ENCODE measurements at places on chromosomes 5 and 9.

GRCh38 chr5:159917994-159918393 lies 1.7 kb downstream of the ADRA1B start:
- no peak for DNase-seq

DNA sequence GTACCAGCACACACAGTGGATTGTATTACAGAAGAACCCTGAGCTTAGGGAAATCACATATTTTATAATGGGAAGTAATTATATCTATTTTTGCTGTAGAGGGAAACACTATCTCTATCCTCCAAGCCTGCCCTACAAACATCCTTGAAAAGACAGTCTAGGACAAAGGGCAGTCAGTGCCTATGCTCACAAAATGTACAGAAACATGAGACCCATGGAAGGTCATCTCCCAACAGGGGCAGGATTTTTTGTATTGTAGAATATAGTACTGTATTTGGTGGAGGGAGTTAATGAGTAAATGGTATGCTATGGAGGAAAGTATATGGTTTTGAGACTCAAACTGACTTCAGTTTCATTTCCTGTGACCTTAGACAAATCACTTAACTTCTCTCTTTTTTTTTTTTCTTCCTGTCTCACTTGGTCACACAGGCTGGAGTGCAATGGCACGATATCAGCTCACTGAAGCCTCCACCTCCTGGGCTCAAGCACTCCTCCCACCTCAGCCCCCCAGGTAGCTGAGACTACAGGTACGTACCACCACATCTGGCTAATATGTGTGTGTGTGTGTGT lies 5.8 kb upstream of the RAB14 start:
- DNase-seq: no peak

GRCh38 chr5:58094031-58094430 lies 365.9 kb downstream of the PLK2 start:
- DNase-seq: no peak

DNA sequence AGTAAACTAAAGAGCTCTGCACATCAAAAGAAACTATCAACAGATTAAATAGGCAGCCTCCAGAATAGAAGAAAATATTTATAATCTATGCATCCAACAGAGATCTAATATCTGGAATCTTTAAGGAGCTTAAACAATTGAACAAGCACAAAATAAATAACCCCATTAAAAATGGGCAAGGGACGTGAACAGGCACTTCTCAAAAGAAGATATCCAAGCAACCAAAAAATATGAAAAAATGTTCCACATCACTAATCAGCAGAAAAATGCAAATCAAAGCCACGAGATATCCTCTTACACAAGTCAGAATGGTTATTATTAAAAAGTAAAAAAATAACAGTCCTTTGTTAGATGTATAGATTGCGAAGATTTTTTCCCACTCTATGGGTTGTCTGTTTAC lies 109.1 kb upstream of the TRPC7 start:
- no peak for DNase-seq

GRCh38 chr5:95223566-95224258 lies 61.2 kb downstream of the MCTP1 start:
- DNase-seq: no peak
